ENCODE measurements at places on chromosomes 7 and 10.

DNA sequence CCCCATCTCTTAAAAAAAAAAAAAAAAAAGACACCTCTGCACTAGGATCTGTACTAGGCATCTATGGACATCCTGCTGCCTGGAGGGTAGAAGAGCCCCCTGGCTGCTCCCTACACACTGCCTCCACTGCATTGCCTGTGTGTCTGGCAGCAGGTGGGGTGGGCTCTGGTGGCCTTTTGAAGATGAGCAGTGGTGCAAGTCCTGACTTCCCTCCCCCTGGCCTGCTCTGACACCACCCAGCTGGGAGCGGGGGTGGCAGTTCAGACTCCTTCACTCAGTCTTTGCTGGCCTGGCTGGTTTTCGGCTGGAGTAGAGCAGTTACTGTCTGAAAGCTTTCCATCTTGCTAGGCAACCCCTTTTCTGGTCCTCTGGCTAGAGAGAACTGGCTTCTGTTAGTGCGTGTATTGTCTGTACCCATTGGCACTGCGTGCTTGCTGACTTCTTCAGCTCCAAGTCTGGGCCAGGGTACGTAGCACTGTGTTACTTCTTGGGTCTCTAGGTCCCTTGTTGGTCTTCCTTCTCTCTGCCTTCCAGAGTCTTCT lies 17.6 kb downstream of the C10orf62 start:
- no peak for DNase-seq

- no peak for DNase-seq
Measured at GRCh38 chr10:102801496-102801895, 35.7 kb downstream of the CYP17A1 start.

DNA sequence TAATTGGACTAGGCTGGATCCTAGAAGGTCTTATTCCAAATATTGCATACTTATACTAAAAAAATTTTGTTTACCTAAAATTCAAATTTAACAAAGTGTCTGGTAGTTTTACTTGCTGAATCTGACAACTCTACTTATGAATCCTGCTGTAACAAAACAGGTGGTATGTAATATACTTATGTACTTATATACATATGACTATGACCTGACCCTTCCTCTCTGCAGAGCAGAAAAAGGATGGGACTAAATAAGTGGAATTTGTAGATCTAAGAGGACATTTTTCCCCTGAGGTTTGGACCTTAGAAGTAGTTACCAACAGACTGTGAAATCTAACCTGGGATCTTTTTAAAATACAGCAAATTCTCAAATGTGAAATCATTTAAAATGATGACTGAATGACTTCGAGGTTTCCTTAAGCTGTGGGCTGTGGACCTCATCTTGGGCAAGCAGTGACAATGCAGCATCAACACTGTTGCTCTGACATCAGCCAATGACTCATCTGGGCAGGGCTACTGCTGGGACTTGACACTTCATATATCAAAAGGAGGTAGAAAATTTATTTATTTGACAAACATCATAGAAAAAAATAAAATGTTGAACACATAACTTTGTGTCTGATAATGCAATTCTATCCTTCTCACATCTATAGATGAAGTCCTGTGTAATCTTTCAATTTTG lies 73.6 kb downstream of the RELN start:
- DNase-seq, result no peak

DNA sequence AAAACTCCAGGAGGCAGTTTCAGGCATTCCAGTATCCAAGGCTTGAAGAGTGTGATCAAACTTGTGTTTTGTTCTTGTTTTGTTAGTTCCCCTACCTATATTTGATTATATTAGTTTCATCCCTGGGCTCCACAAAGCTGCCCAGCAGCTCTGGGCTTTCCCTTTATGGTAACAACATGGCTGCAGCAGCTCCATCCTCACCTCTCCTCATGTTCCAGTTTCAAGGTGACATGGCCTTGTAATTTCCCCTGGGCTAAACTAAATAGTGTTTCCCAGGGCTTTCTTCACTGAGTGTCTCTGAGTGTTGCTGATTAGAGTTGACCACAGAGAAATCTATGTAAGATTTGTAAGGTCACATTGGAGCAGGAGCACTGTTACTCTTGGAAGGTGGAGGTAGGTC lies 83.4 kb downstream of the MACC1 start:
- DNase-seq, result no peak

- no peak for DNase-seq
Measured at GRCh38 chr7:2687881-2688318, at the start of gene AMZ1. Gene AMZ1 (plus strand): TSS chr7:2688202. CDS start chr7:2700452, 12,250 bp downstream.

- DNase-seq, result no peak
Measured at GRCh38 chr7:15424468-15424867, 137.3 kb downstream of the AGMO start.

DNA sequence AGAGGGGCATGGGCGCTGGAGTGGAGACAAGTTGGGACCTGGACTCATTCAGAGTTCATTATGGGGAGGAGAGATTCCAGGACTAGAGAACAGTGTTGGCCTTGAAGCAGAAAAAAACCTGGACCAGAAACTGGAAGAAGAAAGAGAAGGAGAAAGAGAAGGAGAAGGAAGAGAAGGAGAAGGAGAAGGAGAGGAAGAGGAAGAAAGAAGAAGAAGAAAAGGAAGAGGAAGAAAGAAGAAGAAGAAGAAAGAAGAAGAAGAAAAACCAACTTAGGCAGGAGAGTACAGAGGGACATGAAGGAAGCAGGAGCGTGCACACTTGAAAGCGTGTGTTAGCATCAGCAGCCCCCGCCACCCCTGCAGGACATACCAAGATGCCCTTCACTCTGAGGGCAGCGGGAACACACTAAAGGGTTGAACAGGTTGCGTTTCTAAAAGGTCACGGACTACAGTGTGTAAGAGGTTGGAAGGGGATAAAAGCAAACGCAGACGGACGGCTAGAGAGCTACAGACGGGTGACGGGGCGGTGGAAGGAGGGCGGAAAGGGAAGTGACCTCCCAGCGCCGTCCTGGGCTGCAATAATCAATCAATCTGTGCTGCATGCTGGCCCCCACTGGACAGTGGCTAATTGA lies 95.3 kb downstream of the SEC61G start:
- no peak for DNase-seq

GRCh38 chr10:91378061-91378460 lies 32.1 kb upstream of the HECTD2 start:
- DNase-seq, result no peak
